Forelimb muscle (tissue), 1 donor: ENCODE measurements at places on chromosomes 16 and 17. TPM values are rescaled to one million over a fixed set of nuclear protein-coding genes. Genes with fewer than 3 reads are reported as not detected.

The SMIM5 gene
- polyA plus RNA-seq = 9.2 TPM

DNA sequence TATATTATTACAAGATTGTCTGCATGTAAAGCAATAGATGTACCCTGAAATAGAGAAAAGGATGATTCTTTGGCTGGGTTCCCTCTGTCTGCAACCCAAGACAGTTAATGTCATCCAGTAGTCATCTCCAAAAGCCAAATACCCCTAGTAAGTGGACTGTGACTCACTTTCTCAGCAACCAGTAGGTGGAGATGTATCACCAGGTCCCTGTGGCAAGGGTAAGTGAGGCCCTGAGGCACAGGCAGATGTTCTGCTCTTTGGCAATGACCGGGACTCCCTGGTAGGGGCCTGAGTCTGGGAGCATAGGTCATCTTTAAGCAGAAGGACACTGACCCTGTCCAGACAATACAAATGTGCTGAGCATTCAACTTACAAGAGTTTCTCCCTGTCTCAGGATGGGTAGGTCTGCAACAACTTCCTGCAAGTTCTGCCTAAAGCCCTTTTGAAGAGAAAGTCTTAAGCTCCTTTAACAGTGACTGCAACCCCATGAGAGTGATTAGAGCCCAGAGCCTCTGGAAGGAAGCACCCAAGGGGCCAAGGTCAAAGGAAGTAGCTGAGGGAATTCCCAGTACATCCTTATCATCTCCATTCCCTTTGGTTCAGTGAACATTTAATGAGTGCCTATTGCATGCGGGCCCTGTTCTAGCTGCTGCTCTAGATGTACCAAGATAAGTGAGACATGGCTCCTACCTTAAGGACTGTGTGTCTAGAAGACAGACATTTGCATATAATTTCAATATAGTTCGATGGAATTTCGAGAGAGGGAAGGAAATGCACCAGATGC lies 31.9 kb downstream of the PMP22 start:
- DNase-seq = no peak

DNA sequence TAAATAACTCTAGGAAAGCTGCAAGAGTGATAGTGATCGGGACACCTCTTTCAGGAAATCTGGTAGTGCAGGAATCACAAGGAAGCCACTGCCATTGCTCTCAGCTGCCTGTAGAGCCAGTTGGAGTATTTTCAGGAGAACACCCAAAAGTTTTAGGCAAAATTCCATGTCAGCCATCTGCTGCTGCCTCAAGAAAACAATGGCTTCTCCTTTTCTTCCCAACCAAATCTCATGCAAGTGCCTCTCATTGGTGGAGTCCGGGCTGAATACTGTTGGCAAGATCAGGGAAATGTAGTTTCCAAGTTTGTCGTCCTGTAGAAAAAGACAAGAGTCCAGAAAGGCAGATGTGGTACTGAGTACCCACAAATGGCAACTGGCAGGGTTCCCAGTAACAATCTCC lies 54.9 kb upstream of the TANC2 start:
- no peak for DNase-seq

- DNase-seq = no peak
Measured at GRCh38 chr17:8405499-8406016, 7.9 kb upstream of the RNF222 start.

DNA sequence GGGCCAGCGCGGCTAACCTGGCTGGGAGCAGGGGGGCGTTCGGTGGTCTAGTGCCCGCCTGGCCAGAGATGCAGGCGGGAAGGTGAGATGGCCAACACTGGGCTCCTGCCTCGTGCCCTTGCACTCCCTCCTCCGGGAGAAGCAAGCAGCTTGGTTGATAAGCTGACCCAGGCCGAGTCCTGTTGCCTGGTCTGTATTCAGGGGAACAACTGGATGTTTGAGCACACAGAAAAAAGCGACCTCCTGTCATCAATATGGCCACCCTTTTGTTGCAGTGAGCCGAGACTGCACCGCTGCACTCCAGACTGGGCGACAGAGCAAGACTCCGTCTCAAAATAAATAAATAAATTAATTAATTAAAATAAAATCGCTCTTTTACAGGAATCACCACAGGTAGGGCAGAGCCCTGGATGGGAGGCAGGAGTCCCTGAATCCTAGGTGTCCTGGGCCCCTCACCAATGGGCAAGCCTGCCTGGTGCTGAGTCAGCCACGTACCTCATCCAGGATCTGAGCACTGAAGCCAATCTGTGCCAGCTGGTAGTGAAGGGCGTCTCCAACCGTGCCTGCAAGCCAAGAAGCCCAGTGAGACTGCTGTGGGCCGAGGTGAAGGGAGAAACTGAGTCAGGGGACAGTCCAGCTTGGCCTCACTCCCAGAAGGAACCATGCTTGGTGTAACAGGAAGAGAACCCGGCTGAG lies 31.8 kb downstream of the HASPIN start:
- DNase-seq = no peak
